ENCODE measurements at places on chromosomes 2 and 18. TPM values are rescaled to one million over a fixed set of nuclear protein-coding genes. Genes with fewer than 3 reads are reported as not detected.

The SIX2 gene
- total RNA-seq, result 1.2 TPM

The CD8A gene
- total RNA-seq, result 10.9 TPM

The GPR17 gene
- not detected for total RNA-seq

- no peak for DNase-seq
Observed at GRCh38 chr2:21282515-21282898, 158.7 kb downstream of the TDRD15 start.

- DNase-seq, result no peak
Observed at GRCh38 chr2:11411244-11411643, 54.7 kb downstream of the E2F6 start.

- DNase-seq, result no peak
Observed at GRCh38 chr2:219897456-219897855, 270.0 kb downstream of the SLC4A3 start.

DNA sequence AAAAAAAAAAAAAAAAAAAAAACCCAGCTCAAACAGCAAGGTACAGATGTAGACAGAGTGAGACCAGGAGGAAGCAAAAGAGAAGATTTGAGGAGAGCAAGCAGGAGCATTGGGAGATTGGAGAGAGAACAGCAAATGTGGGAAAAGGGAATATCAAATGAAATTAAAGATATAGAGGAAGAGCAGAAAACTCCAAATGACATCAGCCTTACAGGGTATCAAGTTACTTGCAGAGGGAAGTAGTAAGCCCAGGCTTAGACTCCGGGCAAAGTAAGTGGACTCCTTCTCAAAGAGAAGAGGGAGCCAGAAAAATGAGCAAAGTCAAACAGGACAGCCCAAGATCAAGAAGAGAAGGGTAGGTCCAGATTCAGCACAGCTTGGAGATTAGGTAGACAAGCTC, 93.3 kb upstream of the PPP1CB start:
- no peak for DNase-seq

DNA sequence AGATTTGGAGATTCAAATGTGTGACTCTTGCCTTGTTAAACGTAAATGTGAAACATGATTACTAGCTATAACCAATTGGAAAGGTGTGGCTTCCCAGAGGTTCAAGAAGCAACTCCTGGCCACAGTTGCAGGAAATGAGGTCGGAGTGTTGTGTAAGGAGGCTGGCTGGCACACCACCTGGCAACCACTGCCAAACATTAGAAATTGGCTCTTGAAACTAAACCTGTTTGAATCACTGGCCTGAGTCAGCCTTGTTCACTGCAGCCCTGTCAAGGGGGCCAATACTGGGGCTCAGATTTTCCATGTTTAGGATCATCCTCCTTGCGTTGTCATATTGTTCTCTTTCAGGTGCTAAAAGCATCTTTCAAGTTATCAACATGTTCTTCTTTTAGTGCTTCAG, 206.3 kb downstream of the ARL6IP6 start:
- no peak for DNase-seq

GRCh38 chr18:75173125-75173432, 35.9 kb downstream of the PTGR3 start:
- no peak for DNase-seq

DNA sequence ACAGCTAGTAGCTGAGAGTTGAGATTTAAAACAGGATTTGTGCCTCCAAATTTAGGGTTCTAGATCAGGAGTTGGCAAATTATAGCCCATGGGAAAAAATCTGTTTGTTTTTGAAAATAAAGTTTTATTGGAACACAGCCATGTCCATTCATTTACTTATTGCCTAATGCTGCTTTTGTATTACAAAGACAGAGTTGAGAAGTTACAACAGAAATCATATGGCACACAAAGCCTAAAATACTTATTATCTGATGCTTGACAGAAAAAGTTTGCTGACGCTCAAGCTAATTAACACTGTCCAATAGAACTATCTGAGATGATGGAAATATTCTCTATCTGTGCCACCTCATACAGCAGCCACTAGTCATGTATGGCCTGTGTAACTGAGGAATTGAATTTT, 229.1 kb upstream of the RASGRP3 start:
- DNase-seq, result no peak

DNA sequence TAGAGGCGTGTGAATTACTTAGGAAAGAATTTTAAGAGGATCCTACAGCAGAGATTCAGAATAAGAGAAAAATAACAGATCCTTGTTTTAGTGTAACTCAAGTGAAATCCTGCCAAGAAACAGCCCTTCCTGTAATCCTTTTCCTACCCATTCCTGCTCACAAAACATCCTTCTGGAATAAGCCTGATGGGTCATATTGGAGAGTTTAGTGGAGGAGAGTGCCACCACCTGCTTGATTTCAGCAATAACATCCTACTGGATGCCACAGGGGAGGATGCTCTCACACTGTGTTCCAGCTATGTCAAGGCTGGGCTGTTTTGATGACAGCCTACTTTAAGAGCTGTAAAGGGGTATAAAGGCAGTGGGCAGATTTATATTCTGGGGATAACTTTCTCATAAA, 54.8 kb upstream of the CCDC178 start:
- no peak for DNase-seq

GRCh38 chr18:31634331-31634713, 42.6 kb downstream of the TTR start:
- DNase-seq, result no peak

Measured in ureter (tissue), 1 donor.